ENCODE measurements at places on chromosomes 3 and 15. TPM values are rescaled to one million over a fixed set of nuclear protein-coding genes. Genes with fewer than 3 reads are reported as not detected.

Gene HERC2
- 42.5 TPM for total RNA-seq

Gene MINAR1
- total RNA-seq = 0.51 TPM

DNA sequence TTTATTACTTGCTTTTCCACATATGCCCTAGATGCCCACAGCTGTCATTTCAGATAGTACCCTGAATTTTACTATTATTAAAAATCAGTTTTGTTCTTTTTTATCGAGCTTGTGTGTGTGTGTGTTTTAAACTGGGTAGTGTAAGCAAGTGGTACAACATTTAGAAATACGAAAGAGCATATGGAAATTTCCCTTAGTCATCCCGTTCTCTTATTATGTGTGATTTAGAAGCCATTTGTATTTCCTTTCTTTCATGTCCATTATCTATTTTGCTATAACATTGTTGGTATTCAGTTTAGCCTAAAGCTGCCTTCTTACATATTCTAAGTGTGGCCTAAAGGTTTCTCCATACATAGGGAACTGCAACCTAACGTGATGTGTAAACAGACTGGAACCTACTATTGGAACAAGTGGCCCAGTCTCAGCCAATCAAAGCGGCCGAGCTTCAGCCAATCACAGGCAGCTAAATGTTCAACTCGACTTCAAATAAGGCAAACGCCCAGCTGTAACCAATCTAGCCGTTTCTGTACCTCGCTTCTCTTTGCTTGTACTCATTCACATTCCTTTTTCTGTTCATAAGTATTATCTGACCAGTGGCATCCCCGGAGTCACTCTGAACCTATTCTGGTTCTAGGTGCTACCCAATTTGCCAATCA lies 14.7 kb upstream of the SYN2 start:
- peak; percentile 0 for DNase-seq

Gene SERP1
- total RNA-seq = 108 TPM

DNA sequence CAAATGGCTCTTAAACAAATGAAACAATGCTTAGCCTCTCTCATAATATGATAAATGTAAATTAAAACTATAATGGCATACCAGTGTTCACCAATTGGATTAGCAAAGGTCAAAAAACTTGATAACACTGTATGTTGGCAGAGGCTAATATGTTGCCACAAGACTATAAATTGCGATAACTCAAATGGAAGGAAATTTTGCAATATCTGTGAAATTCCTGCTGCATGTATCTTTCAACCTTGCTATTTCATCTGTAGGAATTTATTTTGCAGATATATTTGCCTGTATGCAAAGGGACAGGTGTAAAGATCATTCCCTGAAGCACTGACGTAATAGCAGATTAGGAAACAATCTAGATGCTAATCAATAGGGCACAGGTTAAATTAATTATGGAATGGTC lies 191.4 kb upstream of the EIF1B start:
- no peak for DNase-seq

- no peak for DNase-seq
Observed at GRCh38 chr3:16085410-16085809, 89.1 kb upstream of the GALNT15 start.

Gene HDGFL3
- 56.4 TPM for total RNA-seq

Gene NUDT16
- total RNA-seq = 19.9 TPM

- no peak for DNase-seq
Observed at GRCh38 chr15:101314336-101315125, 19.5 kb upstream of the SNRPA1 start.

DNA sequence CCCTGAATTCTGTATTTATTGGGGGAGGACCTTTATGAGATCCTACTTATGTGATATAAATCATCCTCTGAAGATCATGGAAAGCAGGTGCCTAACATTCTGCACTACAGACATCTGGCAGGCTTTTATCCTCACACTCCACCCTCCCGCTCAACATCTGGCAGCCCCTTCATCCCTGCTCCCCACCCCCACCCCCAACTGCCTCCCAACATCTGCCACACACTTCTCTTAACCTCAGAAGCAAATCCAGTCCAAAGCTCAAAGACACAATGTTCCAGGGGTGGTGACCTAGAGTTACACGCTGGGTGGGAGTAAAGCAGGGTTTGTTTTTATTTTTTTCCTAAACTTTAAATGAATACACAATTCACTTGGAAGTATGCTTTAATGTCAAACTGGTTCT lies 184.5 kb upstream of the ATP11B start:
- DNase-seq = no peak

GRCh38 chr3:177410730-177411129 lies 213.4 kb upstream of the TBL1XR1 start:
- no peak for DNase-seq

GRCh38 chr3:25854214-25854613 lies 64.3 kb downstream of the OXSM start:
- DNase-seq = peak; percentile 10

Gene ADCY5
- 0.24 TPM for total RNA-seq

DNA sequence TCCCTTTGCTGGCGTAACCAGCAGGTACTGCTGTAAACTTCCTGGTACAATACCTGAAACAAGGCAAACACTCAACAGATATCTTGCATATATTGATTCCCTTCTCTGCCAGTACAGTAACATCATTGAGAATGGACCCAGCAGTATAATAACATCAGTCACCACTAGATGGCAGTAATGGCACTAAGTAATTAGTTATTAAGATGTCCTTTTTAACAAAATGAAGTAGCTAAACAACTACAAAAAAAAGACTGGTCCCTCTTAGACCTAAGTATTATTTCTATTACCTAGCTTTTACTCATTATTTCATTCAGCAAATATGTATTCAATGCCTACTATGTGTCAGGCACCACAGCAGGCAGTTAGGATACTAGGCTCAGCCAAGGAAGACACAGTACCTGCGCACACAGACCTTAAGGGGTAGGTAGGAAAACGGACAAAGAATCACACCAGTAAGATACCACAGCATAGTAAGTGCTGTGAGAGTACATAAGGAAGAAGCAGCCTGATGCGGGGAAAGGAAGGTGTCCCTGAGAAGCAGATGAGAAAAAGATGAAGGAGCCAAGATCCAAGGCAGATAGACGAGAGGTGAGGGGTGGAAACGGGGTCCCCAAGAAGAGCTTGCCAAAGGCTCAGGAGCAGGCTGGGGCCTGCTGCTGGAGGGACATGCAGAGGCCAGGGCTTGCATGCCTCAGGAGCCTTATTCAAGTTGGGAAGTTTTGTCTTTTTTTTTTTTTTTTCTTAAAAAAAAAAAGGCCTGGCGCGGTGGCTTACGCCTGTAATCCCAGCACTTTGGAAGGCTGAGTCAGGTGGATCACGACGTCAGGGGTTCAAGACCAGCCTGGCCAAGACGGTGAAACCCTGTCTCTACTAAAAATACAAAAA lies 102.7 kb upstream of the CHD2 start:
- DNase-seq = peak; percentile 80

- DNase-seq = no peak
Observed at GRCh38 chr3:139757448-139758030, 79.8 kb upstream of the NMNAT3 start.

DNA sequence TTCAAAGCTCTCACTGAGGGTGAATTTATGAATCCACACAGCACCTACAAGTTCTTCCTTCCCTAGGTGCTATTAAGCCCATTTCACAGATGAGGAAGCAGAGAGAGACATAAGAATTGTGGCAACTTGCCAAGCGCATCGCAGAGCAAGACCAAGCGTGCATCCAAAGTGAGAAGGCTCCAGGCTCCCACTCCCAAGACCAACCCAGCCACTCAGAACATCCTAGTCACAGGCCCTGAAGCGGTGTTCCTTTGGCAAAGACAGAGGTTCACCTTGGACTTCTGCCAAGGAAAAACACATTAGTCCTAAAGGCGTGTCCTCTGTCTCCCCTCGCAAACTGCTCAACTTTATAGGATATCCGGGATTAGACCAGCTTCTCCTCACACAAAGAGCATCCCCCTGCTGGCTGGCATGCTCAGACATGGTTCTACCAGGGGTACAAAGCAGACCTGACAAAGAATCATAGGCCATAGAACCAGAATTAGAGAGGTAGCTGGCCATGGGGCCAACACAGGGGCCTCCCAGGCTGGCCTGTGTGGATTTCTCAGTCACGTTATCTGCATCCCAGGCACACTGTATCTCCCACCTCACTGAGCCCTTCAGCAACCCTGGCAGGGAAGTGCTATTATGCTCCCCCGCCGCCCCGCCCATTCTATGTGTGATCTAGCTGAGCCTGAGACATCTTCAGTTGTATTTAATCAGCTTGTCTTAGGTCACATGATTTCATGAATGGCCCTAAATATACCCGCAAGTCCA lies 160.2 kb downstream of the FOXP1 start:
- no peak for DNase-seq

Gene ACAN
- not detected for total RNA-seq

Gene CLSTN2
- not detected for total RNA-seq

DNA sequence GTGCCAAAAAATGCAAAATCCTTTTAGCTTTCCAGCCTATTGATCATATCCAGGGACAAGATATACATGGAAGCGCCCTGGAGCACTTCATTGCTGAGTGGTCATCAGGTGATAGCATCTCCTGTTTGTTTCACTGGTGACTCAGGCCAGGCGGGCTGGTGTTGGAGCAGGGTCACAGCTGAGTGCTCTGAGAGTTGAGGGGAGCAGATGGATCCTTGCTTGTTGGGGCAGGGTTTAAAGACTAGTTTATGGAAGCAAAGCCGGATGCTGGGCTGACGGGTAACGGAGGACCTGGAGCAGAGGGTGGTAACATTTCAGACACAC lies 405.0 kb upstream of the TPM1 start:
- no peak for DNase-seq

- no peak for DNase-seq
Observed at GRCh38 chr15:76299786-76300185, 11.5 kb downstream of the ETFA start.

Gene A4GNT
- not detected for total RNA-seq

DNA sequence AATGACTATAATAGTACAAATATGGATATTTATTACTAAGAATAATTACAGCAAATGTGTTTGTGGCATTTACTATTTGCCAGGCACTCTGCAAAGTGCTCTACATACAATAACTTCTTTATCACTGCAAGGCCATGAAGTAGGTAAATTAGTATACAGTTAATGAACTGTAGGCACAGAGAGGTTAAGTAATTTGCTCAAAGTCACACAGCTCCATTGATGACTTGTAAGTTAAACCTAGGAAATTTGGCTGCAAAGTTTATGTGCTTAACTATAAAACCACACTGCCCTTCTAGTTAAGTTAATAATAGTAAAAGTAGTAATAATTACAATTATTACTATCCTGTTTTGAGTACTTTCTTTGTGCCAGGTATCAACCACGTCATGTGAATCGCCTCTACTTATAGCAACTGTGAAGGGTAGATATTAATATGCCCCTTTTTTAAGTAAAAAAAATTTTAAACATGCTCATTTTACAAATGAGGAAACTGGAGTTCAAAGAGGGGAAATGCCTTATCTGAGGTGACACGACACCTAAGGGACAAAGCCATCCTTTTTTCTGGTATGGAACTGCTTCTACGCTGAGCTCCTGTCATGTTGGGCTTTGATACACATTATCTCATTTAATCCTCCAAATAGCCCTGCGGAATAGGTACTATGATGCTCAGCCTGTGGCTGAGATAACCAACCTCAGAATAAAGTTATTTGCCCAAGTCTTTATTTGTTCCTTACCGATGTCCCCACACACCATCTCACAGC lies 8.5 kb downstream of the BHLHE40 start:
- DNase-seq = no peak

Gene TLR9
- total RNA-seq = not detected
